ENCODE measurements at places on chromosomes 3 and 15. TPM values are rescaled to one million over a fixed set of nuclear protein-coding genes. Genes with fewer than 3 reads are reported as not detected.

The LTK gene
- total RNA-seq = under 0.01 TPM

The PLA2G4F gene
- total RNA-seq = 6.5 TPM

The MAP6D1 gene
- total RNA-seq = 0.68 TPM

The WDR53 gene
- 17.1 TPM for total RNA-seq

The LTF gene
- total RNA-seq = under 0.01 TPM

The IL16 gene
- 0.07 TPM for total RNA-seq

The FOXB1 gene
- total RNA-seq = not detected

The CTXN2 gene
- not detected for total RNA-seq

The C3orf49 gene
- total RNA-seq = not detected

The ECE2 gene
- not detected for total RNA-seq

The MEGF11 gene
- not detected for total RNA-seq

The XYLB gene
- total RNA-seq = 2.1 TPM

The POPDC2 gene
- 0.34 TPM for total RNA-seq

The PLIN1 gene
- total RNA-seq = 0.34 TPM

The FMN1 gene
- 0.34 TPM for total RNA-seq
